ENCODE measurements at places on chromosomes 3 and 15.

DNA sequence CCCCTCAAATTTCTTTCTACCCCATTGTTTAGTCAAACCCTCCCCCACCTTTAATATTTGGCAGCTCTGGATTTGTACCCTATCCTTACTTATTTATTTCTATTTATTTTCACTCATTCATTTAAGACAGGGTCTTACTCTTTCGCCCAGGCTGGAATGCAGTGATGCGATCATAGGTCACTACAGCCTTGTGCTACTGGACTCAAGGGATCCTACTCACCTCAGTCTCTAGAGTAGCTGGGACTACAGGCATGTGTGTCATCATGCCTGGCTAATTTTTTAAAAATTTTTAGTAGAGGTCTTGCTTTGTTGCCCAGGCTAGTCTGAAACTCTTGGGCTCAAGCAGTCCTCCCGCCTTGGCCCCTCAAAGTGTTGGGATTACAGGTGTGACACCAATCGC, 35.4 kb downstream of the ARIH1 start:
- peaks cover 21% of the 10 kb centered on the region for H3K4me1 ChIP-seq
- no peak overlapping the region for H3K4me3 ChIP-seq
- no peaks in the 10 kb centered on the region for H3K27me3 ChIP-seq
- no peak overlapping the region for H3K27ac ChIP-seq
- H3K36me3 ChIP-seq = peaks cover 6% of the 10 kb centered on the region

- H3K36me3 ChIP-seq = peaks cover 31% of the 10 kb centered on the region
- H3K4me1 ChIP-seq = peaks cover 13% of the 10 kb centered on the region
- peaks cover 12% of the 10 kb centered on the region for H3K27me3 ChIP-seq
- H3K27ac ChIP-seq = no peak overlapping the region
- H3K4me3 ChIP-seq = peak overlapping the region; percentile 62
These were observed 1.4 kb upstream of the SLC41A3 start for GRCh38 chr3:126085276-126085675.

GRCh38 chr3:143220741-143221140, 101.2 kb downstream of the CHST2 start:
- H3K27me3 ChIP-seq = no peaks in the 10 kb centered on the region
- DNase-seq = no peak
- H3K36me3 ChIP-seq = no peaks in the 10 kb centered on the region
- H3K27ac ChIP-seq = no peak overlapping the region
- peaks cover 10% of the 10 kb centered on the region for H3K4me1 ChIP-seq

DNA sequence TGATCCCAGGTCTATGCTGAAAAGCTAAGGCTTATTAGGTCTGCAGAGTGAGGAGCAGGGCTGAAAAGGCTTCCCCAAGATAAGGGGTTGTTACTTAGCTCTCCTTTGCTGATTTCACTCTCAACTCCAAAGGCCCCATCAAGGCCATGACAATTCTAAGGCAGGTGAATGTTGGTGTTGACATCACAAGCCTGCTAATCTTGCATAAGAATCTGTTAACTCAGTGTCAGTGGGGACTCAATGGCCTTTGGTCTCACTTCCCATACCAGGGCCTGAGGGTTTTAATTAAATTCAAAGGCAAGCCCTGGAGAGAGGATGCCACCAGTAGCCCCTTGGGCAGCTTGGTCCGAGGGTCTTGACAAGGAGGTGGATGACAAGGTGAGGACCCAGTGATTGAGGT, 9.4 kb upstream of the ALAS1 start:
- H3K27ac ChIP-seq = no peak overlapping the region
- no peaks in the 10 kb centered on the region for H3K4me1 ChIP-seq
- H3K36me3 ChIP-seq = no peaks in the 10 kb centered on the region
- no peaks in the 10 kb centered on the region for H3K27me3 ChIP-seq
- DNase-seq = no peak

DNA sequence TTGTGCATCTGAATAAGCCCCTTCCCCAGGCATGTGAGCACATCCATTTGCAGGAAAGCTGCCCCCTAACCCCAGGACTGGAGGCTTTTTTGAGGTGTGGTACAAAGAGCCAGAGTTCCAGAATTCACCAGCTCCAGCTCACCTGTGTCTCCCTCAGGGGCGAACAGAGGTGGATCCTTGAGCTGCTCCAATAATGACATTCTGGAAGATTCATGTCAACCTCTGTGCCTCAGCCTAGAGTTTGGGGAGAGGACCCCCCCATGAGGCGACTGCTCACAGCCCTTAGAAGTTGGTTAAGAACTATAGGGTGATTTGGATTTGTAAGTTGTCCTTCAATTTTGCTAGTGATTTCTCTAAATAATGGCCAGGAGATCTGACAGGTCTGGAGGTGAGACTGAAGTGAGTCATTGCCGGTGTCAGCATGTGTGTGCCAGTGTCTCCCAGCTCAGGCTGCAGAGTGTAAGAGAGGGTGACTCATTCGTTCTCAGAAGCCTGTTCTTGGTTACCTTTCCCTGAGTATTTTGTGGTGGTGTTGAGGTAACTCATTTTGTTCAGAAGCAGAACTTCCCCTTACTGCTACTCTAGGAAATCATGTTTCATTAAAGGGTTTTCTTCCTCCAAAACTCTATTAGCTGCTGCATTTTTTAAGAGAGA, 136.9 kb upstream of the TOPAZ1 start:
- H3K27me3 ChIP-seq = no peaks in the 10 kb centered on the region
- H3K4me3 ChIP-seq = no peak overlapping the region
- H3K4me1 ChIP-seq = peaks cover 19% of the 10 kb centered on the region
- no peaks in the 10 kb centered on the region for H3K36me3 ChIP-seq
- no peak for DNase-seq
- H3K27ac ChIP-seq = no peak overlapping the region
